T-cell (primary cell): ENCODE measurements at places on chromosomes 1 and 21.

DNA sequence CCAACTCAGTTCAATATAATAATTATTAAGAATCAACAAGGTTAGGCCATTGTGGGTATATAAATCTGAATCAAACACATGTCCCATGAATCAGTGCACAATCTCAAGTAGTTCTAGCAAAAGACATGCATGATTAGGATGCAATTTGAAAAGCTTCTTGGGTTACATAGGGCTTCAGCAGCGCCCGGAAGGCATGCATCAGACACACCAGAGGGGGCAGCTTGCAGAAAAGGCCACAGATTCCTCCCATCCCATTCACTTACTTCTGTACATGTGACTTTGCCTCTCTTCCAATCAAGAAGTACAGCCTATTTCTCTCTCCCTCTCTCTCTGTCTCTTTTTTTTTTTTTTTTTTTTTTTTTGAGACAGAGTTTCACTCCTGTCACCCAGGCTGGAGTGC is 91.8 kb downstream of the KCNN3 start:
- DNase-seq: no peak

DNA sequence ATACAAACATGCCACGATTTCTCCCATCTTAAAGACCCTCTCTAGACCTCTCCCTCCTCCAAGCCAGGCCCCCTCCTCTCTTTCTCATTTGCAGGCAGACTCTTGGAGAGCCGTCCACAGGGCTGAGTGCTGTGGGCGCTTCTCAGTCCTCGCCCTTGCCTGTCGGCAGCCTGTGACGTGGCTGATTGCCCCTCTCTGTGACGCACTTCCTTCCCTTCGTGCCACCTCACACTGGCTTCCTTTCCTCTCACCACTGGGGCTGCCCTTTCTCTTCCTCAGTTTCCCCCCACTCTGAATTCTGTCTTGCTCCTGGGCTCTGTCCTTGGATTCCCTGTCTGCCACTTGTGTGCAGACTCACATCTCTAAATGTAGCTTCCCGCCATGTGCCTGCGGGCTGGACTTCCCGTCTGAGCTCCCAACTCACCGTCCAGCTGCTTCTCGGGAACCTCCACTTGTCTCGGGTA is 227.2 kb downstream of the CAMTA1 start:
- no peak for DNase-seq

- peak; percentile 69 for DNase-seq
These were observed 37.4 kb upstream of the WASF2 start for GRCh38 chr1:27527223-27527889.

- DNase-seq: no peak
These were observed 805 bp downstream of the ATG4C start for GRCh38 chr1:62784509-62785365.

- DNase-seq: no peak
These were observed 21.1 kb upstream of the UBXN10 start for GRCh38 chr1:20164694-20165202.

DNA sequence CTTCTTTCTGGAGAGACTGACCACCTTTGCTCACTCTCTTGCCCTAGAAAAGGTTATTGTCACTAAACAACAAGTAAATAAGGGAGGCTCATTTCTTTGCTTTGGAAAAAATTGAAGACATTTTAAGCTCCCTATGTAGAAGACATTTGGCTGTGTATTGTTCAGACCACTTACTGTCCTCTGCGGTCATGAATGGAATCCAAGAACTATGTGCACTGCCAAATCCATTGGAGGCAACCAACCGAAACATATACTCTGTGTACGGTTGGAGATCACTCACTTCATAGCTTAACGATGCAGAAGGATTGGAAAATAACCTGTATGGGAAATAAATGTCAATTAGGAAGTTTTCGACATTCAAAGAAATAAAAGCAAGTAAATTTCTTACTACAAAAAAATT is 332.8 kb downstream of the KCTD3 start:
- no peak for DNase-seq

- peak; percentile 61 for DNase-seq
These were observed 64.0 kb upstream of the HMCN1 start for GRCh38 chr1:185670187-185670627.

DNA sequence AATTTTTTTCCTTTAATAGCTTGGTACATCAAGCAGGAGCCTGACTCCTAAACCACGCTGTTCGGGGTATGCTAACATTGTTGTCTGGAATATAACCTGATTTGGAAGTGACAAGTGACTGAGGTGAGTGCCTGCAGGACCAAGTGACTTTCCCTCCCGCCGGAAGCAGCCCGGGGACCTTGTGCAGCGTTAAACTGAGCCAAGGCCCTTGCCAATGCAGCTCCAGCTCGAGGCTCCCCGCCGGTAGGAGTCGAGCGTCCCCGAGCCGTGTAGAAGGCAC is 716 bp upstream of the MTARC1 start:
- no peak for DNase-seq

GRCh38 chr1:200845360-200845759 is 27.4 kb upstream of the GPR25 start:
- no peak for DNase-seq
